Activated T-helper 1 cell treated with anti-CD3 and anti-CD28 coated beads, Interleukin-2, amount 50 U/mL, for 16 hours (primary cell): ENCODE measurements at places on chromosomes 13 and 19.

DNA sequence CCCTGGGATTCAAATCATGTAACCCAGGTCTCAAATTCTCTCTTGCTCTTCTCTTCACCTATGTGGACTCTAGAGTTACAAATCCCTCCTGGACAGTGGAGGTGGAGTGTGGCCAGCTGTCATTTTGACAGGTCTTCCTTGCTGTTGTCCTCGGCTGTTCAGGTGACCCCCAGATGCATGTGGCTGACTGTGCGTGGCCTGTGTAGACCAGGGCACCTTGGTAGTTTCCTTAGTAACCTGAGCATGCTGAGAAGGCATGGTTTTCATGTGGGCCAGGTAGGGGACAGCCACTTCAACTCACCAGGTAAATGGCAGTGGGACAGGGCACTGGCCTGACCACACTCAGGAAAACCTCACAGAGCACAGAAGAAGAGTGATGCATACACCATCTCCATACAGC lies 155.0 kb upstream of the TSHZ3 start:
- no peak for DNase-seq

- DNase-seq = no peak
These were observed 42.3 kb downstream of the CD320 start for GRCh38 chr19:8265872-8266271.

GRCh38 chr13:40505196-40505595 lies 161.2 kb downstream of the FOXO1 start:
- DNase-seq = no peak

DNA sequence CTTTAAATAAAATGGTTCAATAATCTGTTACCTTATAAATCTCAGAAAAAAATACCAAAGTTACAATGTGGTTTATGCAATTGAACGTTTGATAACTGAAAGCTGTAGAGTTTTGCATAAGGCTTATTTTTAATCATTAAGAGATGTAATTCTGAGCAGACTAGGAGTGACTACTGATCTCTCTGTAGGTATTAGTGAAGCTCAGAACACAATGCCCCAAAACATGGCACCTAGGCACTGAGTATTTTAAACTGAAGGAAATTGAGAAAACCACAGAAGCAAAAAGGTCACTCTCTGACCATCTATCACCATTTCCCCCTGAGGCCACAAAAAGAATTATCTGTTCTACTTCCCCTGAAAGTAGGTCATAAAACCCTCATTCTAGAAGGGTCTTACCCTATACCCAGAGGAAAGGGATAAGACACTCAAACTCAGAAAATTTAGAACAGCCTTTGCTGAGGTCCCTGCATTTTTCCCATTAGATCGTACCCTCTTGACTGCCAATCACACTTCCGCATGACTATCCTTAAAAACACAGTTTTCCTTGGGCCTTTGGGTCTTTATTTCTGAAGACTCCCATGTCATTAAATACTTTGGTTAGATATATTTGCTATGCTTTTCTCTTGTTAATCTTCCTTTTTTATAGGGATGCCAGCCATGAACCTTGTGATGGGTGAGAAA lies 158.1 kb downstream of the PCDH9 start:
- no peak for DNase-seq

- no peak for DNase-seq
These were observed 44.5 kb downstream of the ACTN4 start for GRCh38 chr19:38691938-38692457.

GRCh38 chr13:37608750-37609339 lies 10.3 kb upstream of the POSTN start:
- DNase-seq = no peak

DNA sequence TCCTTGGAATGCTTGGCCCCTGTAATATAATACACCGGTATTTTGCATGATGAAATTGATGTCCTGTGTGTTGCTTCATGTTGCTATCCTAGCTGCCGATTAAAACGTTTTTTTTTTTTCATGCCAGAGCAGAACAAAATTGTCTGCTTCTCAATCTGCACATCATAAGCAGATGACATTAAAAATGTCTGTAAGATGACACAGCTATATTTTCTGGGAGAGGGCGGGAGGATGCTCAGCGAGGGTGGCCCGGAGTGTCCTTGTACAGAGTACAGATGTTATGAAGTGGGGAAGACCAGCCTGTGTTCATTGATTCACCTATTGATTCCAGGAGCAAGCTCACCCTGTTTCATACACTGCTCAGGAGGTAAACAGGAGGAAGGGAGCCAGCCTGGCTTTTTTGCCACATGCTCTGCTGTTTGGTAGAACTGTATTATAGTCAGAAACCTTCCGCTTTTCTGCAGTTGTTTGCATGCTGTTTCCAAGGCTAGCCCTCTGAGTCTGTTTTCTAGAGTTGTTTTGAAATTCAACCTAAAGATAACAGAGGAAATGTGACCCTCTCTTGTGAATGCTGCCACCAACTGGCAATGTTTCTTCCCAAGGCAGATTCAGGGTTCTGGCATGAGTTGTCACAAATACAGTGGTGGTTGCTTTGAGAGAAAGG lies 4.7 kb upstream of the IRS2 start:
- DNase-seq = no peak

DNA sequence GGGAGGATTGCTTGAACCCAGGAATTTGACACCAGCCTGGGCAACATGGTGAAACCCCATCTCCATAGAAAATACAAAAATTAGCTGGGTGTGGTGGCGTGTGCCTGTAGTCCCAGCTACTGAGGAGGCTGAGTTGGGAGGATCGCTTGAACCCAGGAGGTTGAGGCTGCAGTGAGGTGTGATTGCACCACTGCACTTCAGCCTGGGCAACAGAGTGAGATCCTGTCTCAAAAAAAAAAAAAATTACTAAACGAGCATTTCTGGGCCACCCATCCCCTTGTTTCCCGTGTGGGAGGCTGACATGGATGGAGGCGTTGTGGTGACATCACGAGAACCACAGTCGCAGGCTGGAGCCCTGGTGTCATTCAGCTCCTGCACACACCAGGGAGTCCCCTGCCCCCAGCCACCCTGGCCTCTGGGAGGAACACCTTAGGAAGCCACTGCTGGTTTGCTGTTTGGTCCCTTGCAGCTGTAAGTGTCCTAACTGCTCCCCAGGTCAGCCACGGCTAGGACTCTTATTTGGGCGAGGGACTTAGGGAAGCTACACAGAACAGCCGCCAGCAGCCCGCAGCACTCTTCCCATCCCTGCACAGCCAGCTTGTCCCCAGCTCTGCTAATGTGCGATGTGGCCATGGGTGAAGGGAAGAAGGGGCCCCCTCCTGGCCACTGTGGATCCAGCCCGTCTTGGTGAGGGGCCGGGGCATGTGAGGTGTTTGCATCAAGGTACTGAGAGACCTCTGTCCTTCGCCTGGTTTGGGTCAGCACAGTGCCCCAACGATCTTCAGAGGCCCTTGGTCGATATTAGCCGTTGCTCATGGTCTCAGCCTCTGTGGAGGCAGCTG lies 12.7 kb downstream of the NKPD1 start:
- no peak for DNase-seq

DNA sequence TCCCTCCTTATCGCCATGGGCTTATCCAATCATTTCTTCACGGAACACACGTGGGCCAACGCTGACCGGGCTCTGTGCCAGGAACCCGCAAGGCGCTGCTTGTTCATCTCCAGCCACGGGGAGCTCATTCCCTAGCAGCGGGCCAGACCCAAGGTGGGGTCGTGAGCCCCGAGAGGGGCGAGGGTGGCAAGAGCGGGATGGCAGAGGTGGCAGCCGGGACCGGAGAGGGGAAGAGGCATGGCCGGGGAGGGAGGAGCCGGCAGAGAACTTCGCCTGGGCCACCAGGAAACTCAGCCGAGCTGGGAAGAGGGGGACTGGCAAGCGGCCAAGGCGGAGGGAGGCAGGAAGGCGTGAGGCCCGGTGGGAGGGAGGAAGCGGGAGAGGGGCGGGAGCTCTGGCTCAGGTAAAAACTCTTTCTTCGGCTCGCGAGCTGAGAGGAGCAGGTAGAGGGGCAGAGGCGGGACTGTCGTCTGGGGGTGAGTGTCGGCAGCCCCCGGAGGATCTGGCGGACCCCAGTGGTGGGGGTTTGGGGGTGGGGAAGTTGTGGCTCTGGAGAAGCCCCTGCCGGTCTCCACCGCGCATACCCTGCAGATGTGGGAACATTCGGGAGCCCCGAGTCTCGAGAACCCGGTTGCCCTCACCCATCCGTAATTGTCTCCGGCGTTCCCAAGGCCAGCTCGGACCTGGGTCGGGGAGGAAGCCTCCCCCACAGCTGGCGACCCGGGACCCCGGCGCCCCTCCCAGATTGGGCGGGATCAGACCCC lies at the start of gene B3GNT3:
Gene B3GNT3 (plus strand): TSS at position 408 of the 764 bp plus-strand sequence. CDS start 12,670 bp downstream, outside the sequence.
- DNase-seq = no peak

DNA sequence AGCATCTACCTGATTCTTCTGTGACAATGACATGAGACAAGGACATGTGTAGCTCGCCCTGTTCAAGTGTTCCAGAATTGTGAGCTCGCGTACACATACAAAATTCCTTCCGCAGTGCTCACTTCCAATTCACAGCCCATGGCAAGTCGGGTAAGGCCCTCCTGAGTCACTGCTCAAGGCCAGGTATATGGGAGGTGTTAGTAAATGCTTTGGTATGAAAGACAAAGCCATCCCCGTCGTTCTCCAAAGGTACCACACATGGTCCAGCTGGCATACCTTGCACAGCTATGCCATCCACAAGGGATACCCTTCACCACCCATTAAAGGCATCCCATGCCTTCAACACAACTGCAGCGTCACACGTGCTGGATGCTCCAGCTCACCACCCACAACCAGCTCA lies 4.4 kb upstream of the ELL start:
- DNase-seq = no peak

DNA sequence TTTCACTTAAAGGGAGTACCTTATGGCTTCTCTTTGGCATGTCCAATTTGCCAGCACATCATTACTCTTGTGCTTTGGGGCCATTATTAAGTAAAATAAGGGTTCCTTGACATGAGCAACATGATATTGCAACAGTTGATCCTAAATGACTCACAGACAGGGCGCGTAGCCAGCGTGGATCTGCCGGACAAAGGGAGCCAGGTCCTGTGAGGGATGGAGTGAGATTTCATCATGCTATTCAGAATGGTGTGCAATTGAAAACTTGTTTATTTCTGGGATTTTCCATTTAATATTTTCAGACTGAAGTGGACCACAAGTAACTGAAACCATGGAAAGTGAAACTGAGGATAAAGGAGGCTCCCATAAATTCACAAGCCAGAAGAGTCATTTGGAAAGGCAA lies 48.6 kb upstream of the WASF3 start:
- DNase-seq = no peak

- no peak for DNase-seq
These were observed 784 bp downstream of the BCL3 start for GRCh38 chr19:44749292-44749691.

GRCh38 chr19:20422216-20423205 lies 143.1 kb downstream of the ZNF737 start:
- DNase-seq = no peak

DNA sequence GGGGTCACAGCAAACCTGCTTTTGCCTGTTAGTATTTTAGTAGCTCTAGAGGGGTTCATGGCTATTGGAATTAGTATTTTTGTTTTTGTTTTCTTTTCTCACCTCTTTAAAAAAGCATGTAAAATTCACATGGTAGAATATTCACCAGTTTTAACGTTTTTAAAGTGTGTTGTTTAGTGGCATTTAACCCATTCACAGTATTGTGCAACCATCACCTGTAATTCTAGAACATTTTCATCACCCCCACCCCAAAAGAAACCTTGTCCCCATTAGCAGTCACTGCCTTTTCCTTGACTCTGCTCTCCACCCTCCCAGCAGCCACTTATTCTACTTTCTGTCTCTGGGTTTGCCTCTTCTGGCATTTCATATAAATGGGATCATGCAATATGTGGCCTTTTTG lies 39.8 kb downstream of the GATAD2A start:
- DNase-seq = no peak

DNA sequence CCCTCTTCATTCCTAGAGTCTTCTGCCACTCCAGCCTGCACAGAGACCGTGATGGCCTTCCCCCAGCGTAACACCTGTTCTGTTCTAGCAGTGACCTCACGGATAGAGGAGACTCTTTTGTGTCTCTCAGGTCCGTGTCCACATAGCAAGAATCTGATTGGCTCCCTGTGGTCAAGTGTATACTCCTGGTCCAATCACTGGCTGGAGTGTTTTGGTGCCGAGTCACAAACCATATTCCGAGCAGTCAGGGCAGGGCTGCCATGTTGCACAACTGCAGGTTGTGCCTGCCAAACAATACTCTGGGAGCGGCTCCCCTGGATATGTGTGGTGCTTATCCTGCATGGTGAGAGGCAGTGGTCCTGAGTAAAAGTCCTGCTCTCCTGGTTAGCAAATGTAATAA lies 402.4 kb downstream of the KCNRG start:
- no peak for DNase-seq

GRCh38 chr13:44305917-44306370 lies 67.7 kb upstream of the SERP2 start:
- no peak for DNase-seq

- DNase-seq = no peak
These were observed 368.4 kb upstream of the MIR17HG start for GRCh38 chr13:90979059-90979458.

DNA sequence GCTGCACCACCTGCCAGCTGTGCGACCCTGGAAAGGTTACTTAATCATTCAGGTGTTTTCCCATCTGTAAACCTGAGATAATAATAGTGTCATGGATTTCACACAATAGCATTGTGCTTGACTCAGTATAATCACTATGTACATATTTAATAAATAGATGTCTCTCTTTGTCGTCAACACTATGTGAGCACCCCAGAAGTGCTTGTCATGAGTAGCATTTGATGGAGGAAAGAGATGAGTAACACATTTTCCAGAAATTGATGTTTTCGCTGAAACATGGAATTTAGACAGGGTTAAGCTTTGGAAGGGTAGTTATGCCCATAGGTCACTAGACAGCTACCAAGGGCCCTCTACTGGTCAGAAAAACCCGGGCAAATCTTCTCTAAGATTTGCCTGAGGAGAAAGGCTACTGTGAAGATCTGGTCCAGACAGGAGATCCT lies 9.5 kb upstream of the MBNL2 start:
- DNase-seq = no peak

- DNase-seq = no peak
These were observed 82.0 kb downstream of the MYO16 start for GRCh38 chr13:108711386-108711785.

DNA sequence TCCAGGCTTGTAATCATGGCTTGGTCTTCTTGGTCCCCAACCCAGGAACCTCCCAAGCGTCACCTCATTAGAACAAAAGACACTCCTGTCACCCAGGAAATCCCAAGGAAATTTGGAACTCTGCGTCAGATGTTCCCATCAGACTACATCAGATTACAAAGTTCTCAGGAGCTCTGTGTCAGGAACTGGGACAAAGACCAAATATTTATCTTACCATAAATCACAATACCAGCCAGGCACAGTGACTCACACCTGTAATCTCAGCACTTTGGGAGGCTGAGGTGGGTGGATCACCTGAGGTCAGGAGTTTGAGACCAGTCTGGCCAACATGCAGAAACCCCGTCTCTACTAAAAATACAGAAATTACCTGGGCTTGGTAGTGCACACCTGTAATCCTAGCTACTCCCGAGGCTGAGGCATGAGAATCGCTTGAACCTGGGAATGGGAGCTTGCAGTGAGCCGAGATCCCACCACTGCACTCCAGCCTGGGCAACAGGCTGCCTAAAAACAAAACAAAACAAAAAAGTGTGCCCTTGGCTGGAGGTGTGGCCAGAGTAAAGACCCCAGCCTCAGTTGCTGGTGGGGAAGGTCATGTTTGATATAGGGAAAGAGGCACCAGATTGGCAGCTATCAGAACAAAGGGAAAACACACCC lies 16.7 kb upstream of the CCDC124 start:
- DNase-seq = no peak

GRCh38 chr13:87754097-87754496 lies 82.9 kb downstream of the SLITRK5 start:
- DNase-seq = no peak

GRCh38 chr13:34104853-34105252 lies 286.9 kb downstream of the RFC3 start:
- no peak for DNase-seq
